NCI-H524 treated with DMSO at 0.1 percent for 48 hours (cell line): ENCODE measurements at places on chromosomes 1 and 21.
A peak's percentile ranks its signal among the peaks of the same experiment; 100 is the strongest.

DNA sequence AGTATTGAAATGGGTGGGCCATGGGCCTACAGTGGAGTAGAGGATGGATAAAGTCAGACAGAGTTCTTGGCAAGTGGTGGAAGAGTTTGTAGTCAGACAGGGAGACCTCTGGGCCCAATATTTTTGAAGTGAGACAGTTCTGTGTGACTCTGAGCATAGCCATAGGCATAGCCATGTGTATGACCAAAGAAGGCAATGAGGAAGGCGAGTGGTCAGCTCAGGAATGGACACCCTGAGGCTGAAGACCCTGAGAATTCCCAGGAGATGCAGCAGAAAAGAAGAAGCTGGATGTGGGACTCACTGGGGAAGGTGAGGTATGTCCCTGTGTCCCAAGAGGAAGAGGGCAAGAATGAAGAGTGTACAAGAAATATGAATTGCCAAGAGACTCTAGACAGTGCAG lies 210.6 kb upstream of the IRF2BP2 start:
- DNase-seq, result no peak

DNA sequence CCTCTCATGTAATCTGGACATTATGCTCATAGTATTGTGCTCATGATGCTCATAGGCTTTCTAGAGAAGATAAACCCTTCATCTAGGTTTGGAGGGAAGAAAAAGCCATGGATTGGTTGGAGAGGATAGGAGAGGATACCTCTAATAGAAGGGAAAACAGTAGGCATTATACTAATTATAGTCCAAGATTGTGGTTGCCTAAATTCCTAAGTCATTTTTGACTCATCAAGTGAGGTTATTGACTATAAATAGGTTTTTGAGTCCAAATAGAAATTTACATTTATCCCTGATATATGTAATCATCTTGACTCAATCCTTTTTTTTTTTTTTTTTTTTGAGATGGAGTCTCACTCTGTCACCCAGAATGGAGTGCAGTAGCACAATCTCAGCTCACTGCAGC lies 5.0 kb downstream of the SYT11 start:
- no peak for DNase-seq

- DNase-seq, result no peak
Observed at GRCh38 chr21:41349619-41350390, 12.0 kb upstream of the MX2 start.

GRCh38 chr21:27379354-27379753 lies 412.5 kb upstream of the ADAMTS5 start:
- no peak for DNase-seq

- no peak for DNase-seq
Observed at GRCh38 chr1:25695090-25695770, 78.6 kb downstream of the MAN1C1 start.

DNA sequence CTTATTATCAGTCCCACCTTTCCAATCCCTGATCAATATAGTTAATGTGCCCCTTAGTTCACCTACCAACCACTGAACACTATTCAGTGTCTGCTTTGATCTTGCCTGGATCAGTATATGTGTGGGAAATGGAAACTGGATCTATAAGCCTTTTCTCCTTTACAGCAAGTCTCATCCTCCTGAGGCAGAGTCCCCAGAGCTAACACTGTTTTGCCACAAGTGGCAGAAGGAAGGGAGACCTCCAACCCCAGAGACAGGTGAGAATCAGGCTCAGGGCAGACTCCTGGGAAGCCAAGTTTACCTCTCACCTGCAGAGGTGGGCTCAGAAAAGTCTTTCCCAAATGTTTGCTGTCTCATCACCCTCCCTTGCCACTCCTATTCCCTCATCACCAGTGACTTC lies at the start of gene OR6N2:
OR6N2 (minus strand) TSS at position 101 of the 400 bp plus-strand sequence. CDS start 3,569 bp downstream, outside the sequence.
- no peak for DNase-seq

DNA sequence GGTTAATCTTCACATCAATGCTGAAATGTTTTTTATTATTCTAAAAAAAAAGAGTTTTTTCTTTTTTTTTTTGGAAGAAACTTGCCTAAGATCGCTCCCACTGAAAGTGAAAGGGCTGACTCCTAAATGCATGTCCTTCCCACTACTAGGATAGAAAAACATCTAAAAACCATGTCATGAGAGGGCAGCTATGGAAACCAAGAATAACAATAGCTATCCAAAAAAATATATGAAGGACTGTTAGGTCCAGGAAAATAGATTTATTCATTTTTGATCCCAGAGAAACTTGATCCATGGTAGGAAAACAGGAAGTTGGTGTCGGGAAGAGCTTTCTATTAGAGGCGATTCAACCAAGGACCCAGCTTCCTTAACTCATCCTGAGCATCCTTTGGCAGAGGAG lies 23.1 kb upstream of the ROR1 start:
- DNase-seq, result no peak

- no peak for DNase-seq
Observed at GRCh38 chr1:33305016-33305415, 15.9 kb downstream of the A3GALT2 start.

DNA sequence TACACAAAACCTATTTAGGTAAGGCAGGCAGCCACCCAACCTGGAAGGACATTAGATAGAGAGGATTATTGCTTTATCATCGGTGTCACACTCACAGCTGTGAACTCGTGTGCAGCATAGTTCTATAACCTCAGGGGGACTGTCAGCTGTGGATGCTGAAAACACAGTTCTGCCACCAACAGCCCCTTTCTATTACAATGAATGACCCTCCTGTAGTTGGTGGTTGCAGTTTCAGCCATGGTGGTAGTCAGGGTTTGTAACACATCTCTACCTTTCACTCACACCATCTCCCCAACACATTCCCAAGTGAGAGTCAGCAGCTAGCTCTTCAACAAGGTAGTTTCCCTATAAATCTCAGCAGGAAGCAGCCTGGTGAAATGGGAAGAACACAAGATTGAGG lies 136.8 kb downstream of the ZC3H11B start:
- DNase-seq, result no peak

DNA sequence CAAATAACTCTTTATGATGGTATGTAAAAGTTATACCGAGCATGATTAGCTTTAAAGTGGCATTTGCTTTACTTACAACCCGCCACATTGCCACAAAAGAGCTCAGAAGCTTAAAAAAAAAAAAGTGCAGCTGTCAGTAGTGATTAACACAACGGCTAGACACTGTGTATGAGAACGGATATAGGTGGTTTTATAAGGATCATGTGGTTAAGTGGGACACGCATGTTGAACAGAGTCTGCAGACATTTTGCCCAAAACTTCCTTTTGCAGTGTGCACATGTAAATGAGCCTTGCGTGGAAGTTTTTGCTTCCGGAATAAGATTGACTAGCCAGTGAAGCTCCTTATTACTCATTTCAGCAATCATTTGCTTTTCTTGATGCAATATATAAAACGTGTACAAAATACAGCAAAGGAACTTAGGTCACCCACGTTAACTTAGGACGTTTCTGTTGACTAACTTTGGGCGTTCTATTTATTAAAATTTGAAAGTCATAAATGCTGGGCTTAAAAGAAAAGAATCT lies 58.7 kb upstream of the RGS1 start:
- DNase-seq, result peak; percentile 1

DNA sequence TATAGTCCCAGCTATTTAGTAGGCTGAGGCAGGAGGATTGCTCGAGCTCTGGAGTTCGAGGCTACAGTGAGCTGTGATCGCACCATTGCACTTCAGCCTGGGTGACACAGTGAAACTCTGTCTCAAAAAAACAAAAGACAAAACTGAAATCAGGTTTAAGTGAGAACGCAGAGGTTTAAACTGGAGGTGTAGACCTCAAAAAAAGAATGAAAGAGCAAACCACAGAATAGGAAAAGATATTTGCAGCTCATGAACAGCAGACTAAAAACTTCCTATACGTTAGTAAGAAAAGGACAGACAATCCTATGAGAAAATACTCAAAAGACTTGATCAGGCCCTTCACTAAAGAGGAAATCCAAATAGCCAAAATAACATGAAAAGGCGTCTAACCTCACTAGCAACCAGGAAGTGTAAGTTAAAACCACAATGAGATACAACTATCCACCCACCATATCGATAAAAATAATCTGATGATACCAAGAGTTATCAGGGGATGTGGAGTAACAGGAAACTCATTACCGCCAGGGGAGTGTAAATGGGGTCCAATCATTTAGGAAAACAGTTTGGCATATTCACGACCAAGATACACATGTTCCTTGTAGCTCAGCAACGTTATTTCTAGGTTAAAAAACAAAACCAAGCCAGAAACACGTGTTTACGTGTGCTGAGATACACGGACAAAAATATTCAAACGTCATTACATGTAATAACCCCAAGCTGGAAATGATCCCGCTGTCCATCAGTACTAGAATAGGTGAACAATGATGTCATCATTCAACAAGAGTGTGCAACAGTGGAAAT lies 9.8 kb downstream of the TNFRSF9 start:
- no peak for DNase-seq

DNA sequence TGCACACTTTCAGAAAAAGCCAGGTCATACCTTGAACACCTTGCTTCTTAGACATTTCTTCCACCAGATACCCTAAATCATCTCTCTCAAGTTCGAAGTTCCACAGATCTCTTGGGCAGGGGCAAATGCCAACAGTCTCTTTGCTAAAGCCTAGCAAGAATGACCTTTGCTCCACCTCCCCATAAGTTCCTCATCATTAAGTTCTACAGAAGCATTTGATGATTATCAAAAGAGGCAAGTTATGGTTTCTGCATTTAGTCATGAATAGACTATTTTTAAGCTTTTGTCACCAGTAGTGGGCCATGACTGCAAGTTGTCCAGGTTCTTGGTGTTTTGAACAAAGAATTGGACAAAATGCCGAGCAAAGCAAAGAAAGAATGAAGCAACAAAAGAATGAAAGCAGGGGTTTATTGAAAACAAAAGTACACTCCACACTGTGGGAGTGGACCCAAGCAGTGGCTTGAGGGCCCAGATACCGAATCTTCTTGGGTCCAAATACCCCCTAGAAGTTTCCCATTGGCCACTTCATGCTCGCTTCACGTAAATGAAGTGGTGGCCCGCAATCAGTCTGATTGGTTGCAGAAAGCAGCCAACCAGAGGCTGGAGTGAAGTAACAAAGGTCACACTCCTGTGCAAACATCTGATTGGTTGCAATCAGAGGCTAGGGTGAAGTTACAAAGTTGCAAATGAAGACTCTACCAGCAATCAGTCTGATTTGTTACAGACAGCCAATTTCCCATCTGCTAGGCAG lies 9.8 kb upstream of the EGLN1 start:
- no peak for DNase-seq

- DNase-seq, result no peak
Observed at GRCh38 chr1:93699049-93699384, 17.4 kb upstream of the BCAR3 start.

DNA sequence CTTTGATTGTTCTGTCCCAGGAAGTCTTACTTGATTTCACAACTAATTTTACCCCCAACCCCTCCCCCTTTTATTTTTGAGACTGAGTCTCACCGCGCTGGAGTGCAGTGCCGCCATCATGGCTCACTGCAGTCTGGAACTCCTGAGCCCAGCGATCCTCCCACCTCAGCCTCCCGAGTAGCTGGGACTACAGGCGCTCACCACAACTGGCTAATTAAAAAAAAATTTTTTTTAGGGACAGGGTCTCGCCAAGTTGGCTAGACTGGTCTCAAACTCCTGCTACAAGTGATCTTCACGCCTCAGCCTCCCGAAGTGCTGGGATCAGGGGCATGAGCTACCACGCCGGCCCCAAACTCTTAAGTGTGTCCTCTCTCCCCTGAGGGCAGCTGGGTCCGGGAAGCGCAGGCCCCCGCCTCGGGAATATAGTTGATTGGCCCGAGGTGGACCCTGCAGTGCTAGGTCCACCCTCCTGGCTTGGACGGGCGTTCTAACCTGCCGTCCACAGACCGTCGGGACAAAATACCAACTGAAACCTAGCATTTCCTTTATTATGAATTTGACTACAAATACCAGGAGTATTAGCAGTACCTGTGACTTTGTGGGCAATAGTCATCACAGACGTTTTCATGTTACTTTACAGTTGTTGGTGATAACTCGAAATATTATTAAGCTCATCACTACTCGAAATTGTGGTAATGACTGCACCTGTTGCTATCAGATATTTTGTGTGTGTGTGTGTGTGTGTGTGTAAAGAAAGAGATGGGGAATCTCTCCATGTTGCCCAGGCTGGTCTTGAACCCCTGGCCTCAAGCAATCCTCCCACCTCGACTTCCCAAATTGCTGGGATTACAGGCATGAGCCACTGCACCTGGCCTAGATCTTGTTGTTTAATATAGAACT lies 642 bp upstream of the PARP1 start:
- DNase-seq, result no peak

GRCh38 chr21:45820171-45821091 lies 161.1 kb upstream of the COL6A1 start:
- peak; percentile 70 for DNase-seq

- no peak for DNase-seq
Observed at GRCh38 chr1:1343811-1344421, 5.3 kb downstream of the DVL1 start.

GRCh38 chr1:51667561-51667960 lies 50.7 kb downstream of the OSBPL9 start:
- no peak for DNase-seq

DNA sequence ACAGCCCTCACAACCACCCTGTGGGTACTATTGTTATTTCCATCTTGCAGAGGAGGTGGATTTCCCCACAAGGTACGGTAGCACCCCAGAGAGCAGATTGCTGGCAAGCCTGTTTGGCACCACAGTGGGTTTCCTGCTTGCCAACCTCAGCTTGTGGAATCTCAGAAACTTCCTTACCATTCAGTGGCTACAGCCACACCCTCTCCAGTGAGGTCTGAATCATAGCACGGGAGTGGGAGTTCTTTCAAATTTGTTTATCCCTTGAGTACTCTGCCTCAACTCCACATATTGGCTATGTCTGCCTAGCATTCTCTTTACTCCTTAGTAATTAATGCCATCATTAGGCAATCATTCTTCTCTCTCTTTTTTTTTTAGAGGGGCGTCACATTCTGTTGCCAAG lies 162.1 kb downstream of the PTPRU start:
- DNase-seq, result no peak

GRCh38 chr1:24910751-24911650 lies 19.1 kb downstream of the RUNX3 start:
- no peak for DNase-seq

- no peak for DNase-seq
Observed at GRCh38 chr1:118337346-118337745, 152.3 kb upstream of the SPAG17 start.

DNA sequence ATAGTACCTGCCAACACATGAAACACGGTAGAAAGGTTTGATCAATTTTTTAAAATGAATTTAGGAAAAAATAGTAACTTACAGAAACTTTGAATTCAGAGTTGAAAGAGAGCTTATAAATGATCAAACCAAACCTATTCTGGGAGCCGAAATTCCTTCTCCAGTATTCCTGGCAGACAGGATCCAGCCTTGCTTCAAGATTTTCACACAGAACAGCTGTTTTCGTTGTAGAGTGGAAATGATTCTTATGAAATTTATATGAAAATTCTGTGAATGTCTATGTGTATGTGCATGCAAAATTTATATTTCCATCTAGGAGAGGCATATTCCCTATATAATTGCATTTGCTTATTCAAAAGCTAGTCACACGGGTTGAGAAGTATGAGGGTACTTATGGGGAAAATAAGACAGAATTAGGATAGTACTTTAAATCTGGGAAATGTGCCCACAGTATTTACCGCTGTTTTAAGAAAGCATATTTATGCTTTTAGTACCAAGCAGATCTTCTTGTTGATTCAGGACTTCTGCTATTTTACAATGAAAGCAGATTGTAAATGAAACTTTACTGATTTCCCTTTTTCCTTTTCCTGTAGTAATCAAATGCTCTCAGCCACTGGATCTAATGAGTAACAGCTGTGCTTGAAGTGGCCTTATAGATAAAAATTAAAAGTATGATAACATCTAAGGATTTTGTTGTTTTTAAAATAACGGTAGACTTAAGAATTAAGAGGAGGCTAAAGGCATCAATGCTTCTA lies 30.4 kb downstream of the PRRX1 start:
- DNase-seq, result no peak

GRCh38 chr1:33123266-33123665 lies 42.3 kb downstream of the AZIN2 start:
- DNase-seq, result no peak
